ENCODE measurements at places on chromosomes 7 and 10.

- DNase-seq, result no peak
These were observed 156.3 kb upstream of the COBL start for GRCh38 chr7:51472873-51473272.

GRCh38 chr7:128217967-128218652 is 23.0 kb upstream of the LEP start:
- no peak for DNase-seq

- no peak for DNase-seq
These were observed 25.7 kb downstream of the UNC5B start for GRCh38 chr10:71237843-71238623.

DNA sequence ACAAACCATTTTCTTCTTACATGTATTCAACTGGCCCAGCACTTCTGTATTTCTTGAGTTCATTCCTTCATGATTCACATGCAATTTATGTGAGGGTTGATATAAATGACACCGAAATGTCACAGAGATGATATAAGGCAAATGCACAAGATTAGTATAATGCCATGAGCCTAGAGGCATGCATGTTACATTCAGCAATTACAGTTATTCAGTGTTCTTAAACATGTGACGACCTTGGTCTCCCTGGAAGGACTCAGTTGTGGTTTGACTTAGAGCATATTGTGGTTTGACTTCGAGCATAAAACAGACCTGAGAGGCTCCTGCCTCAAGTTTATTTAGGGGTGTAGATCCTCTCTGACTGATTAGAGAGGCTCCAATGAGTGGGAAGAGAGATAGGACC is 752.1 kb upstream of the POM121L12 start:
- DNase-seq, result no peak

DNA sequence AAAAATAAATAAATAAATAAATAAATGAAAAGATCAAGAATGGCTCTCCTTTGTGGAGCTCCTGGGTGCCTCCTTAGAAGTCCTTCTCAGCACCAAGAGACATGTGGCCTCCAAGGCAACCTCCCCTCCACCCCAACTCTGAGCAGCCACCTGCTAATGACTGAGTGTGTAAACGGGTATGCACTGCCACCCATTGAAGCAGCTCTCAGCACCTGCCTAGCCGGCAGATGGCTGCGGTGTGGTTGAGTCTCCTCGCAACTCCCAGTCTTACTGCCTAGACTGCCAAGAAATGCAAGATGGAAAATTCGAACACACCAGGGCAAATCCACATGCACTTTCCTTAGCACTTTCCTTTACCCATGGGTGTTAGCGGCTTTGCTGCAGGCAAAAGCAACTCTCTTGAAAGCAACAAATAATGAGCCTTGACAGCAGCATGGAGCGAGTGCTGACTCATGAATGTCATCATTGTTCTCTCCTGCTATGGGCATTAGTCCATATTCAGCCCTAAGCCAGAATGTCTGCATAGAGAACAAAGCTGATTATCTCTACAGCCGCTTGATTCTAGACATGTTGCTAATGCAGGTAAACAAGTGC is 913.9 kb upstream of the AUTS2 start:
- DNase-seq, result no peak

DNA sequence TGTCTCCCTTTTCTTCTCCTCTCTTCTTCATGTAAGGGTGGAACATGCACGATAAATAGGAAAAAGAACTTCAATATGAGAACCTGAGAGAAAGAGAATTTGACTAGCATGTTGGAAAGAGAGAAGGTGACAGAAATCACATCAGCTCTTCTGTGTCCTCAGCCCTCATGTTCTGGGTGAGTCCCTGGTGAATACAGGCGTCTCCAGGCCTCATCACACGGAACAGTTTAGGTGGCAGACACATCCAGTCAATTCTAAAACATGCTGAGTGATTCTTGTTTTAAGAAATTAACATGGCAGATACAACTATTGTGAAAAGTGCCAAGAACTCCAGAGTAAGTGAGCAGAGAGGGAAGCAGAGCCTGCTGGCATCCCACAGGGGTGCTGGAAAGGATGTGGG is 96.1 kb downstream of the FAM107B start:
- no peak for DNase-seq

DNA sequence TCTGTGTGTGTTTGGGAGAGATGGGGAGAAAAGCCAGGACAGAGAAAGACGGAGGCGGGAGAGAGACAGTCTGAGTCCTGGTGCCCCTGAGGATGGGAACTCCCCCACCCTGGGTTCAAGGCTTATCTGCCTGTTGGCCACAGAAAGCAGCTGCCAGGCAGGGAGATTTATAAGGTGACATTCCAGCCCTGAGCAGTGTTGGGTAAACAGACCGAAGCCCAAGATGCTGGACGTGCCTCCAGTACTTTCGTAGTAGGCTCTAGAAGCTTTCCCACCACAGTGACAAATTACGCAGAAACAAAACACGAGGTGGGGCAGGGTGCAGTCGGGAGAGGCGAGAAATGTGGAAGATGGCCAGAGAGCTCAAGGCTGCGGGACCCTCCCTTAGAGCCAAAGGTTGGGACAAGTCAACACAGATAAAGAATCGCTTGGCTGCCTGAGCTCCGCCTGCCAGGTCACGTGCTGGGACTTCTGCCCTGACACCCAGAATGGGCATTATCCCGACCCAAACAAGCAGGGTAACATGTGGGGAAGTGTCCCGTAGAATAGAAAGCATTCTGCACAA is 41.1 kb downstream of the CCDC3 start:
- no peak for DNase-seq

DNA sequence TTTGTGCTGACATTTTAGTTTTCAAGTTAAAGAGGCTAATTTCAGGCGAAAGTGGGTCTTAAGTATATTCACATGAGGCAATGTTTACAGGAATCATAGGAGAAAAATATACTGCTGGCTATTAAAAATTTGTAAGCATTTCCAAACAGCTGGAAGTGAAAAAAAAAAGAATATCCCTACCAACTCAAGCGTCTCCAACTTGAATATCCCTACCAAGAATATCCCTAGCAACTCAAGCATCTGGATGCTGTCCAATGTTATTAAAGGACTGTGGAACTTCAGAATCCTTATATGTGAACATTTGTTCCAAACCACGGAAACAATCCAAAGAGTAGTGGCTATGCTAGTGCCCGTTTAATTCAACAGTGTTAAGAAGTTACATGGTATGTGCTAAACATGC is 1303.0 kb downstream of the GATA3 start:
- no peak for DNase-seq

GRCh38 chr10:3995302-3996210 is 210.5 kb upstream of the KLF6 start:
- no peak for DNase-seq

- DNase-seq, result no peak
These were observed 32.0 kb upstream of the CXCL12 start for GRCh38 chr10:44416936-44417335.

- DNase-seq, result no peak
These were observed 1067.0 kb upstream of the LRRTM3 start for GRCh38 chr10:65858841-65859240.

DNA sequence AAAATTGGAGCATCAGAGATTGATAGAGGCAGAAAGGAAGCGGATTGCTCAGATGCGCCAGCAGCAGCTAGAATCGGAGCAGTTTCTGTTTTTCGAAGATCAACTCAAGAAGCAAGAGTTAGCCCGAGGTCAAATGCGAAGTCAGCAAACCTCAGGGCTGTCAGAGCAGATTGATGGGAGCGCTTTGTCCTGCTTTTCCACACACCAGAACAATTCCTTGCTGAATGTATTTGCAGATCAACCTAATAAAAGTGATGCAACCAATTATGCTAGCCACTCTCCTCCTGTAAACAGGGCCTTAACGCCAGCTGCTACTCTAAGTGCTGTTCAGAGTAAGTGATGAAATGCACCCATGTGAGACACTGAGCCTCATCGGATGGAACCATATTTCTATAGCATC is 33.1 kb downstream of the STAMBPL1 start:
- no peak for DNase-seq

GRCh38 chr10:113063043-113063967 is 113.3 kb downstream of the TCF7L2 start:
- DNase-seq, result no peak

DNA sequence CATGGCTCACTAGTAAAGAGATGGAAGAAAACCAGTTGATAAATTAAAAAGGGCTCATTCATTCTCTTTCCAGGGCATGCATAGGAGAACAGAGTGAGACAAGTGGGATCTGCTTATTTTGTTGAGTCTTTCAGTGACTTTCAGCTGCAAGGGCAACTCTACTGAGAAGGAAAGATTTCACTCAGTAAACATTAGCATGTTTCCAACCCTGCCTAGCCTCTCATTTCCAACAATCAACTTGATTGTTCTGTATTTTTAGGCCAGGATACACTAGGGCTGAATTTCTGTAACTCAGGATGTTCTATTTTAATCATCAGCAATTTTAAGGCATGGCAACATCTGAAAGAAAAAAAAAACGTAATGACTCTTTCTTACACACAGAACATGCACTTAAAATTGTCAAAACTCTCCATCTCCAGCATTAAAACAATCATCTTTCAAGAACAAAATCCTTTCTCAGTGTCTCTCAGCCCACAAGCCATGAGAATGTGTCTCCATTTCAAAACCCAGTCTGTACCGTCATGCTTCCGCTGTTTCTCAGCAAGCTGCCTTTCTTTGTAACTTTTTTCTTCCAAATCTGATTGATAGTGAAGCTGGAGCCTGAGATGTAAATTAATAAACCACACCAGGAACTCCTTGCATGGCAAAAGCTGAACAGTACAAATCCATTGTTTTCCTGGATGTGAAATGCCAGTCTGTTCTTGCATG is 147.2 kb upstream of the KLF14 start:
- no peak for DNase-seq

All from stimulated activated CD8-positive, alpha-beta memory T cell treated with anti-CD3 and anti-CD28 coated beads, Interleukin-15, amount 100 ng/mL, for 4 hours (primary cell).